H1 (cell line): ENCODE measurements at places on chromosomes 4 and X. TPM values are rescaled to one million over a fixed set of nuclear protein-coding genes. Genes with fewer than 3 reads are reported as not detected.

The TCEAL7 gene
- 11.6 and 12.9 TPM in 2 replicates for total RNA-seq

The HEPH gene
- 41.4 and 46.2 TPM in 2 replicates for total RNA-seq

GRCh38 chr4:185672618-185673017, 137.3 kb upstream of the PDLIM3 start:
- no peak overlapping the region for H3K4me3 ChIP-seq
- DNase-seq: no peak
- H3K27ac ChIP-seq: no peak overlapping the region

DNA sequence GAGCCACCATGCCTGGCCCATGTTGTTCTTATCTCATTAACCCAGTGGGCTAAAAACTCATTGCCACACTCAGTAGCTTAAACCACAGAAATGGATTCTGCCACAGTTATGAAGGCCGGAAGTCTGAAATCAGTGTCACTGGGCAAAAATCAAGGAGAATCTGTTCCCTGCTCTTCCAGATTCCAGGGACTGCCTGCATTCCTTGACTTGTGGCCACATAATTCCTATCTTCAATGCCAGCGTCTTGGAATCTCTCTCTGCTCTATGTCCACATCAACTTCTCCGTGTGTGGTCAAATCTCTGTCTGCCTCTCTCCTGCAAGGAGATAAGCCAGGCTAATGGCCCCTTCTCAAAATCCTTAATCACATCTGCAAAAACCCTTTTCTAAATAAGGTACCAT, 4.1 kb upstream of the WFS1 start:
- DNase-seq: no peak
- H3K27me3 ChIP-seq: no peaks in the 10 kb centered on the region
- H3K27ac ChIP-seq: no peak overlapping the region
- H3K4me1 ChIP-seq: peaks cover 4% of the 10 kb centered on the region

- H3K4me1 ChIP-seq: peaks cover 7% of the 10 kb centered on the region
- peaks cover 2% of the 10 kb centered on the region; the same call in 1 of the 2 replicates for H3K27me3 ChIP-seq
- no peak overlapping the region for H3K4me3 ChIP-seq
- H3K36me3 ChIP-seq: no peaks in the 10 kb centered on the region
- no peak overlapping the region for H3K27ac ChIP-seq
- DNase-seq: no peak
These were observed 5.4 kb downstream of the EVC start for GRCh38 chr4:5716391-5716790.

DNA sequence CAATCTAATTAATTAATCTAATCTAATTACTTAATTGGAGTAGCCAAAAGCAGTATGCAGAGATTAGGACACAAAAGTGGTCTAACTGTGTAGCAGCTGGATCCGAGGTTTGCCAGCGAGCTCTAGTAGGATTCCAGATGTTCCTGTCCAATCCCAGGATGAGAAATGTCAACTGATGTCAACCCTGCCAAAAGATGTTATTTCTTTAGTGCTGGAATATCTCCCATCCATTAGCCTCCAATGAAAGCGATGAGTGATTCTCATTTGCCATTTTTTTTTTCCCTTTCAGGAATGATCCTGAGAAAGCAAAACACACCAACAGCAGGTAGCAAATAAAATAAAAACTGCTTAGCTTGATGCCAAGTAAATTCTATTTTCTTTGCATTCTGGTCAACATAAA, 372.9 kb downstream of the STIM2 start:
- no peak overlapping the region for H3K27ac ChIP-seq
- no peaks in the 10 kb centered on the region for H3K36me3 ChIP-seq
- no peak overlapping the region for H3K4me3 ChIP-seq

DNA sequence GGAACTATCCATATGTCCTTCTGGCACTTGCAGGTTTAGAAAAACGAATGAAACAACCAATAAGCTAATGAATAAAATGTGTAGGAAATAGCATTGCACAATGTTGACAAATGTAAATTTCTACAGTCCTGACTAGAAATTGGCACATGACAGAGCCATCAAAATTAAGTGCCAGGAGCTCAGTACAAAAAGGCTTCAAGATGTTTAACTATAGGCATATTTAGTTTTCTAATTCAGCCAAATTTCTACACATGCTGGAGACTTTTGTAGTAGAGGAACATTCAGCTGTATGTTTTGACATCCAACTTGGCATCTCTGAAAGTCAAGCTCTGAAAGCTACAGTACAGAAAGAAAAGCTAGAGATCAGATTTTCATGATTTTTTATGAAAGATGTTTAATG, 1999.4 kb upstream of the AGA start:
- no peak overlapping the region for H3K4me3 ChIP-seq
- H3K36me3 ChIP-seq: no peaks in the 10 kb centered on the region
- no peak for DNase-seq
- no peaks in the 10 kb centered on the region for H3K4me1 ChIP-seq

DNA sequence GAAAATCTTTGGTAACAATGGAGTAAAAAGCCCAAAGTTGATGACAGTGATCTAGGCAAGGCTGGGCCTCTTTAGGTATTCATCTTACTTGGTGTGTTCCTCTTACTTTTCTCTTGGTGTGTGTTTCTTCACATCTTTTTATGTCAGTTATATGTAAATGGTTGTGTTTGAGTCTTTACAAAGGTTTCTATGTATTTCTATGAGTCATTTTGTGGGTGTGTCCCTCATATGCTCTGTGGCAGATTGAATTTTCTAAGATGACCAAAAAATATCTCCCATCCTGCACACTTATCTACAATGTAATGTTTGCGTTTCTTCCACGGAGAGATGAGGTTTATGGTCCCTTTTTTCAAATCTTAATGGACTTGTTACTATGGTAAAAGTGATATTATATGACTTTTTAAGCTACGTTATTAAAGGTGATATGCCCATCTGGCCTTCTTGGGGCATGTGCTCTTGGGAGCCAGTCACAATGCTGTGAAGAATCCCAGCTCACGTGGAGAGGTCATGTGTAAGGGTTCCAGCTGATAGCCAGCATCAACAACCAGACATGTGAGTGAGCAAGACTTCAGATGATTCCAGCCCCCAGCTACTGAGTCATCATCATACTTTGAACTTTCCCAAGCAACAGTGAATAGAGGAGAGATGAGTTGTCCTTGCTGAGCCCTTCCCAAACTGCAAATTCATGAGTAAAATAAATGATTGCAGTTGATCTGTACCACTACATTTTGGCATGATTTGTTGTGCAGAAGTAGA, 126.9 kb downstream of the CBLL2 start:
- H3K27ac ChIP-seq: no peak overlapping the region
- no peaks in the 10 kb centered on the region for H3K4me1 ChIP-seq
- H3K4me3 ChIP-seq: no peak overlapping the region
- H3K27me3 ChIP-seq: no peaks in the 10 kb centered on the region
- H3K36me3 ChIP-seq: no peaks in the 10 kb centered on the region
- DNase-seq: no peak
